GM04503 (cell line): ENCODE measurements at places on chromosomes 16 and 17.

DNA sequence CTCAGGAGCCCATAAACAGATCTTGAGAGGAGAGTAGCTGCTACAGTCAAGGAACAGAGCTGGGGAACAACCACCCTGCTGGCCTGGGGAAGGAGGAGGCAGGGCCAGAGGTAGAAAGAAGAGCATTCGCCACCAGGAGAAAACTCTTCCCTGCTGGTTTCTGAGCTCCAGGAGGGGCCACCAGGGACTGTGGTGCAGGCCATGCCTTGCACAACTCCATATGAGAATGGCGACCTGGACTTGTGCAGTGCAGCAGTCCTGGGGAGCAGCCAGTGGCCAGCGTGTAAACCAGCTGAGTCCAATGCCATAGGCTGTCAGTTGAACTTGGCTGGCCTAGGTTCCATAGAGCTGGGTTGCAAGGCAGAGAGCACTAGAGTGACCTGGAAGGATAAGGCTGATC, 11.6 kb downstream of the SLC13A2 start:
- no peak for DNase-seq

- no peak for DNase-seq
Observed at GRCh38 chr17:39002991-39003715, 36.0 kb upstream of the FBXO47 start.

GRCh38 chr17:82874011-82874835, 34.4 kb upstream of the ZNF750 start:
- no peak for DNase-seq

GRCh38 chr17:65888649-65889048, 303.3 kb downstream of the CEP112 start:
- peak; percentile 43 for DNase-seq

DNA sequence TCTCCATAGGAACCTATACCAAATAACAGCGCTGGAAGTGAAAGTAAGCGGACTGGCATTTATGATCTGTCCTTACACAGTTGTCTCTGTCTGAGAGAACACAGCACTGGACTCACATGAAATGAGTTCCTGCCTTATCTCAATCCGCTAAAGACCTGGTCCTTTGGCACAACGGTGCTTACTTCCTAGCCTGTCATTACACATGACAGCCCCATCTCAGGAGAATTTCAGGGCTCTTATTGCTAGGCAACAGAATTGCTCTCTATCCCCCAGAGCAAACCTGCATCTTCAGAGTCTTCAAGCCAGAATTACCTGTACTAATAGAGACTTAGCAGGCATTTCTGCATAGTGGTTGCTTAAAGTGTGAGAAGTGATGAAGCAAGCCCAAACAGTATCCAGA, 4.3 kb downstream of the KCNJ2 start:
- DNase-seq = no peak

DNA sequence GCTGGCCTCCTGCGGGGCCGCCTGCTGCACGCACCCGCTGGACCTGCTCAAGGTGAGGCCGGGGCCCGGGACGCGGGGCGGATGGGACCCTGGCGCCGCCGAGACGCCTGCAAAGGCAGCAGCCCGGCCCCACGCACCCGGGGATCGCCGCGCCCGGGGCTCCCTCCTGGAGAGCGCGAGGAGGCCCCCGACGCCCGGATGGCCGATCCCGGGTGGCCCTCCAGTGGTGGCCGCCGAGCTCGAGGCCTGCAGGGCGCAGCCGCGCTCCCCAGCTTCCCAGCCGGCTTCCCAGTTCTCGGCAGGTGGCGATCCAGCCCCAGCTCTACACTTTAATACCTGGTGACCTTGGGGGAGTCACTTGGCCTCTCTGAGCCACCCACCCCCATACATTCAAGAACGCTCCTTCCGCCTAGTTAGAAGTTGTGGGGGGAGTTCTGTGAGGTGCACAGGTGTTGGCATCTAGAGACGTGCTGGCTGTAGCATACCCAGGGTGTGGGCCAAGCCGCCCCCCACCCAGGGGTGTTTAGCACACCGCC, 452 bp downstream of the SLC25A10 start:
- DNase-seq = no peak

DNA sequence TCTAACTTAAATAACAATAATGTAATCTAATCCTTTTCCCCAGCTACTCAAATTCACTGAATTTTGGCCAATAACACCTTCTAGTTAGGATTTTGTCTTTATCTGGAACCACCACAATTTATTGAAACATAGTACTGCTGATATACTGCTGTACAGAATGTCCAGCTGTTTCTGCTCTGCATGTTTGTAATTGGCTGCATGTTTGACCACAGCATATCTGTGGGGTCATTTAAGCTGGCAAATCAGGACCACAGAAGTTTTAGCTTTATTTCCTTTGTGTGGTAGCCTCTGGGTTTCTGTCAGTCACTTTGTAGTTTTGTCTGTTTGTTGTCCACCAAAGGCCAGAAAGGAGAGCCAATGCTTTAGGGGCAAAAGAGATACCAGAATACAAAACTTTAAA, 22.2 kb upstream of the RAB11FIP4 start:
- DNase-seq = no peak

GRCh38 chr17:7441266-7441665, 2.0 kb downstream of the FGF11 start:
- DNase-seq = no peak

GRCh38 chr16:26194526-26194925, 502.8 kb downstream of the HS3ST4 start:
- DNase-seq = no peak

DNA sequence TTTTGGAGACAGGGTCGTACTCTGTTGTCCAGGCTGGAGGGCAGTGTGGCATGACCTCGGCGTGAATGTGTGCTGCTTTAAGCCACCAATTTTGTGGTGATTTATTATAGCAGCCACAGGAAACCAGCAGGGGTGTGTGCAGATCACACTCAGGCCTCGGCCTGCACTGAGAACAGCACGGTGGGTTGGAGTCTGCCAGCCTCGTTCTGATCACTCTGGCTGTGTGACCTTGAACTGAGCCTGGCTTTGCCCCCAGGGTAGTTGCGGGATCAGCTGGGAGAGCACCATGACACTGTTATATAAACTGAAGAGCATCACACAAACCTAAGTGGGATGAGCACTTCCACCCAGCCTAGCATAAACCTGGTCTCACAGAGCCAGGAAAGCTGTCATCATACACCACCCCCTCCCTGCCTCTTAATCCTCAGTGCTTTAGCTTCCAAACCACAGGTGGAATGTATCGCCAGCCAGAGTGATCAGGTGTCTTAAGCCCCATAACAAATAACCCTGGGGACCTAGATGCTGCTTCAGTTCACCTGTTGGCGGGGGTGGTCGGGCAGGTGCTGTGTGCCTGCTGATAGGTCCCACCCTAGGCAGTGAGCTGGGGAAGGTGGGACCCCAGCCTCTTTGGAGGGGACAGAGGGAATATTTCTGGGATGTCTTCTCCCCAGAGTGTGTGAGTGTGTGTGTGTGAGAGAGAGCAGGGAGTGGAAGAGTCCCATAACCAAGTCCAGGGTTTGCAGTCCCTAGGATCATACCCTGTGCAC, 28.6 kb upstream of the NDRG4 start:
- no peak for DNase-seq

- no peak for DNase-seq
Observed at GRCh38 chr16:12728469-12728868, 75.2 kb downstream of the CPPED1 start.

DNA sequence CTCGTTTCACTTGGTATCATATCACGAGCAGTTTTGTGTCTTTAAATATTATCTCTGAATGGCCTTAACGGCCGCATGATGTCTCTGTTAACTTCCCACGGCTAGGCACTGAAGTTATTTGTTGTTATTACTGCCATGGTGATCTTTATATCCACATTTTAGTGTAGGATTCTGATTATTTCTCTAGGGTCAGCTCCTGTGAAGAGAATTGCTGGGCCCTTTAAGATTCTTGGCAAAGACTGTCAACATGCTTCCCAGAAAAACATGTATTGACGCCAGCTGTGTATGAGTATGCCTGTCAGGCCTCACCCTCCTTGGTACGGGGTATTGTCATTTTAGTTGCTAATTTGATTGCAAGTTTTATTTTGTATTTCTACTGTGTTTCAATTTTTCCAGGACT, 263.5 kb downstream of the SNX29 start:
- no peak for DNase-seq

GRCh38 chr17:64773836-64774761, 112.0 kb upstream of the SMURF2 start:
- no peak for DNase-seq

- no peak for DNase-seq
Observed at GRCh38 chr17:66304304-66305174, 2.1 kb downstream of the PRKCA start.

GRCh38 chr17:34241062-34241461, 14.0 kb upstream of the CCL2 start:
- no peak for DNase-seq

GRCh38 chr17:42399948-42400843, 12.0 kb upstream of the STAT3 start:
- no peak for DNase-seq

DNA sequence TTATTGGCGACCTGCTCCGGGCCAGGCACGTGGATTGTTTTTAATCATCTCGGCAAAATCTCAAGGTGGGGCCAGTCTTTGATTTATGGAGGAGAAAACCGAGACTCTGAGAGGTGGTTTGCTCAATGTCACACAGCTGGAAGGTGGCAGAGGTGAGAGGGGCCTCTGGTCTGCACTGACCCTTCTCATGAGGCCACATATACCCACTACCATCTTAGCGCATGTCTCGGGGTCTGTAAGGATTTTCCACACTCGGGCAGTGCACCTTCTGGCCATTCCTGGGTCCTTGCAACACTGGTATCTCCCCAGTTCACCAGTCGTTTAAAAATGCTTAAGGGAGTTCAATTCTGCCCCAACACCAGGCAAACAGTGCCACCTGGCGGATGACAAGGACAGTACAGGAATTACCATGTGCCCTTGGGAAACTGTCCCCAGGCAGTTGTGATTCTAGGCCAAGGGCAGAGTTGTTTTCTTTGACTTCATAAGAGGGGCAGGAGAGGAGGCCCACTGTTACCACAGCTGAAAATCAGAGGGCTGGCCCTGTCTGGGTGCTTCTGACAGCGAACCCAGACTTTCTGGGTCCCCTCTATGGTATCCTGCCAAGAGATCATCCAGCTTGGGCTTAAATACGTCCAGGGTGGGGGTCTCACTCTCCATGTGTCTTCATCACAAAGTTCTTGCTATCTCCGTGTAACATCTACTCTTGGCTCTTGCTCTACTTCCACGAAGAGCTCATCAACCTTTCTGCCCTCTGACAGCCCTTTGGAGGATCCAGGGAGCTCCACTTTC, 39.4 kb upstream of the RAI1 start:
- DNase-seq = no peak

- no peak for DNase-seq
Observed at GRCh38 chr17:66375121-66375520, 72.7 kb downstream of the PRKCA start.

GRCh38 chr16:77788181-77789084, at the start of gene VAT1L:
Gene VAT1L, plus strand, starts transcription at chr16:77788564. Its CDS starts 119 bp downstream, at chr16:77788683.
- DNase-seq = peak; percentile 13

- no peak for DNase-seq
Observed at GRCh38 chr17:80246266-80246681, 14.4 kb upstream of the RNF213 start.

DNA sequence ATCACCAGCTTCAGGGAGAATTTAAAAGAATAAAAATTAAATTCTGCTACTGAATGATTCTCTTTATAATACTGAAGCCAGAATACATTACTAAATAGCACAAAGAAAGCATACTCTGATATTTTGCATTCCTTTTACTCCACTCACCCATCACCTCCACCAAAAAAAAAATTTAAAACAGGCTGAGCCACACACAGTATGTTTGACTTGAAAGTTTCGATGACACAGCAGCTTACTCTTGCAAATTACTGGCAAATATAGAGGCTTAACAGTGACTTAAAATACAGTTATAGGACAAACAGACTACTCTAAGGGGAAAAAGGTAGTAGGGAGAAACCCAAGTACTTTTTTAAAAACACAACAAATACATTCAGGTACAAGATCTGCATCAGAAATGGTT, 39.2 kb downstream of the GPATCH8 start:
- DNase-seq = peak; percentile 11

DNA sequence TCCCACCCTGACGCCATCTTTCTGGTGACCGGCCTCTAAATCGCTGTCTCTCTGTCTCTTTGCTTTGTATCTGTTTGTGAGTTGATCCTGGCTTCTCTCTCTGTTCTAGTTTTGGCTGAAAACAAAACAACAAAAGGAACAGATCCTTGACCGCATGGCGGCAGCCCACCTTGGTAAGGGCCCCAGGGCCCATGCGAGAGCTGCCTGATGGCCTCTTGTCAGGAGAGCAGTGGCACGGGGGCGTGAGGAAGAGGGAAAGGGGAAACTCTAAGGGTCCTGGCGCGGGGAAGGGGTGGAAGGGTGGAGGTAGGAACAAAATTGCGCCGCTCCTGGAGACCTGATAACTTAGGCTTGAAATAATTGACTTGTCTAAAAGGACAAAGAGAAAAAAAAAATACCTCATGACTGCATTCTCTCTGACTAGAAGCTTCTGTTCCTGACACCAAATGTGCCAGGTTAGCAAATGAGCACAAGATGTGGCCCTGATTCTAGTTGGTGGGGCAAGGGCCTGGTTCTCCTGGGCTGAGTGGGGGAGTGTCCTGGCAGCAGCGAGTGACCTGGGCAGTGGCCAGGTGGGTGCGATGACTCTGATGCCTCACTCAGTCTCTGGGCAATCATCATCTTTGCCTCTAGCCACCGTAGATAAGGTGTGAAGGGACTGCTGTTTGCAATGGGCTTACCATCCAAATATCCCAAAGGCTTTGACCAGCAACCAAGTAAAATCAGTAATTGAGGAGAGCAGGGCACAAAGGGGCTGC, 66.0 kb downstream of the YPEL2 start:
- no peak for DNase-seq

DNA sequence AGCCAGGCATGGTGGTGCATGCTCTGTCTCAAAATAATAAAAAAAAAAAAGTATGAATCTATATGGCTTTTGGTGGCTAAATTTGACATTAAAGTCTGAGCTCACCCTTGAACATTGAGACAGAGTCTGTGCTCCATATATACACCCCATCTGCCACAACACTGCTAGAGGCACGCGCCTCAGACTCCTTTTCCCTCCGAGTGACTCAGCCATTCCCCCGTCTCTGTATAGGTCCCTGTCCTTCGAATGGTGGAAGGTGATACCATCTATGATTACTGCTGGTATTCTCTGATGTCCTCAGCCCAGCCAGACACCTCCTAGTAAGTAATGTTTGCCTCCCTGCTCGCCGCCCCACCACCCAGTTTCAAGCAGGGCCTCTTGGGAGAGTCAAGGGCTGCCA, 4.5 kb upstream of the EFNB3 start:
- no peak for DNase-seq

- no peak for DNase-seq
Observed at GRCh38 chr17:83176623-83177583, 97.5 kb downstream of the METRNL start.

- DNase-seq = no peak
Observed at GRCh38 chr16:77385481-77385880, 49.4 kb downstream of the ADAMTS18 start.

GRCh38 chr17:9666461-9667050, 21.2 kb downstream of the USP43 start:
- no peak for DNase-seq

- no peak for DNase-seq
Observed at GRCh38 chr16:85750146-85750826, 610 bp downstream of the C16orf74 start.
